Left renal cortex interstitium (tissue), 4 donors: ENCODE measurements at places on chromosomes 16 and 17. TPM values are rescaled to one million over a fixed set of nuclear protein-coding genes. Genes with fewer than 3 reads are reported as not detected.

GRCh38 chr17:5705876-5706576, 121.7 kb upstream of the NLRP1 start:
- DNase-seq, result no peak

CDH16 gene
- 276 TPM for polyA plus RNA-seq

GRCh38 chr17:38600906-38601305, 4.8 kb downstream of the SRCIN1 start:
- no peak for DNase-seq

PGS1 gene
- polyA plus RNA-seq, result 39.5 TPM

MYO15A gene
- 1.9 TPM for polyA plus RNA-seq

DNA sequence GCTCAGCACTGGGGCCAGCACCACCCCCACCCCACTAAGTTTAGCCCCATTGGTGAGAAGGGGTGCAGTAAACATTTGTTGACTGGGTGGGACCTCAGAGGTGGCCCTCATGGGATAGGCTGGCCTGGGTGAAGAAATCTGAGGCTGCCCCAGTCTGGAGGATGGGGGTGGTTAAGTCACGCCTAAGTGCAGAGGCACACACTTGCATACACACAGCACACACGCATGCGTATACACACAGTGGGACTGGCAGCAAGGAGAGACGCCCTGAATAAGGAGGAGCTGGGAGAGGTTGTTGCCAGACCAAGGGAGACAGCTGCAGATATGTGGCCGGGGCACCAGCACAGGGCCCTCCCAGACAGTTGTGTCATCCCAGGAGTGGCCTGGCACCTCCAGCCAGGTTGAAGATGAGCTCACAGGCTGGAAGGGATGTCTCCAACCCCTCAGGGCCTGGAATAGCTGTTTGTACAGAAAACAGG, 3.0 kb upstream of the BCAR1 start:
- DNase-seq, result no peak

CCL1 gene
- not detected for polyA plus RNA-seq

SLFN14 gene
- polyA plus RNA-seq, result 0.31 TPM

KRT15 gene
- 2.6 TPM for polyA plus RNA-seq
